ENCODE measurements at places on chromosomes 11 and 22.

GRCh38 chr11:60633645-60634044, 65.8 kb upstream of the MS4A8 start:
- DNase-seq: no peak

- no peak for DNase-seq
These were observed at the start of gene KCNK7 for GRCh38 chr11:65595543-65596281. Gene KCNK7, minus strand, starts transcription at chr11:65595800. Its CDS starts 28 bp downstream, at chr11:65595772.

- no peak for DNase-seq
These were observed 5.2 kb upstream of the ZP1 start for GRCh38 chr11:60862171-60862570.

GRCh38 chr11:83140691-83141455, 16.1 kb upstream of the PCF11 start:
- DNase-seq: no peak

DNA sequence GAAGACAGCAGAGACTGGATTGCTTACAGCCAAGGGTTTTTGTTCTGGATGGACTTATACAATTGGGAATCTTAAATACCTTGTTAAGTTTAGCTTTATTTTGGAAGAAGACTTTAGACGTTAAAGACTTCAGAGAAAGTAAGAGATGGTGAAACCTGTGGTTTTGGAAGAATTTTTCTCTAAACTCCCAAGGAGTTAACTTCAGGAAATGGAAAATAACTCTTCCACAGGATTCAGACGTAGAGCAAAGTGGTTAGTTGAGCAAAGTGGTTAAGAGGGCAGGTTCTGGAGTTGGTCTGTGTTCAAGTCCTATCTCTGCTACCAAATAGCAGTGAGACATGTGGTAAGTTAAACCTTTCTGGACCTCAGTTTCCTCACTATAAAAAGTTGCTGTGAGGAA, 12.8 kb downstream of the PITPNB start:
- DNase-seq: no peak

GRCh38 chr11:62538470-62539237, 8.0 kb downstream of the AHNAK start:
- DNase-seq: no peak

GRCh38 chr11:13318498-13319295, 41.1 kb downstream of the BMAL1 start:
- DNase-seq: no peak

GRCh38 chr22:22925146-22925804, 37.7 kb downstream of the IGLL5 start:
- no peak for DNase-seq

DNA sequence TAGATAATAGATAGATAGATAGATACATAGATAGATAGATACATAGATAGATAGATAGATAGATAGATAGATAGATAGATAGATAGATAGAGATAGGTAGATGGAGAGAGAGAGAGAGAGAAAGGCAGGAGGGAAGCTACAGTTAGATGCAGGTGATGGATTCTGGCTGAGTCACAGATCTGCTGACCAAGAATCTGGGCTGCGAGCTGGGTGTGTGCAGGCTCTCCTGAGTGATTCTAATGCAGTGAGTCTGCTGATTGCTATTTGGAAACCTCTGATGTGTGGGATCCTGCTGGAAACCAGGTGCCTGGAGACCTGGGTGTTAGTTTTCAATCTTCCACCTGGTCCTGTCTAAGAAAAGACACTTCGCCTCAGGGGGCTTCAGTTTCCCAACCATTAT, 1441.8 kb downstream of the TBC1D22A start:
- DNase-seq: no peak

All from stimulated activated CD8-positive, alpha-beta memory T cell treated with anti-CD3 and anti-CD28 coated beads, Interleukin-15, amount 100 ng/mL, for 4 hours (primary cell).